ENCODE measurements at places on chromosomes 13 and 19.
A peak's percentile ranks its signal among the peaks of the same experiment; 100 is the strongest.

DNA sequence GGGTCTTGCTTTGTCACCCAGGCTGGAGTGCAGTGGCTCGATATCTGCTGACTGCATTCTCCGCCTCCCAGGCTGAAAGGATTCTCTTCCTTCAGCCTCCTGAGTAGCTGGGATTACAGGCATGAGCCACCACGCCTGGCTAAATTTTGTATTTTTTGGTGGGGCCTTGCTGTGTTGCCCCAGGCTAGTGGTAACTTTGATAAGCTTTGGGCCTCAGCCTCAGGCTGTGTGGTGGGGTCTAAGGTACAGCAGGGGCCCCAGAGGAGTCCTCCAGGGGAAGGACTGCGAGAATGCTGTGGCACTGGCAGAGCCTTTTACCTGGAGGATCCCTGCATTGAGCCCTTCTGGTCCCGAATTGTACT is 7.2 kb downstream of the DOT1L start:
- no peak for DNase-seq

- no peak for DNase-seq
Observed at GRCh38 chr19:11397089-11397610, 13.0 kb upstream of the EPOR start.

DNA sequence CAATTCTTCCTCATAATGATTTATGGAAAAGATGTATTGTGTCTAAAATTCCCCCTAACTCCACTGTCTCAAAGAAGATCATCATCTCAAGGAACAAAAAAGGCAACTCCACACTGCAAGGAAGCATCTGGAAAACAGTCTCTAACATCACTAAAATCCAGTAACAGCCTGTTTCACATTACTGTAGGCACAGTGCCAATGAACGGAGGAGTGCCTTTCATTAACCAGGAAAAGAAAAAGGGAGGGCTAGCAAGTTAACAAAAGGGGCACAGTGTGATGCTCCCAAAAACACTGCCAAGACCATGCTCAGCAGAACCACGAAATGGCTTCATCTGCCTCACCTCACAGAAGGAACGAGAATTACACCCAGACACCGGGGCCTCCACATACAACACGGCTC is 8.5 kb downstream of the TMTC4 start:
- DNase-seq = no peak

GRCh38 chr19:58513694-58514563 is 2.1 kb upstream of the SLC27A5 start:
- peak; percentile 95 for DNase-seq

DNA sequence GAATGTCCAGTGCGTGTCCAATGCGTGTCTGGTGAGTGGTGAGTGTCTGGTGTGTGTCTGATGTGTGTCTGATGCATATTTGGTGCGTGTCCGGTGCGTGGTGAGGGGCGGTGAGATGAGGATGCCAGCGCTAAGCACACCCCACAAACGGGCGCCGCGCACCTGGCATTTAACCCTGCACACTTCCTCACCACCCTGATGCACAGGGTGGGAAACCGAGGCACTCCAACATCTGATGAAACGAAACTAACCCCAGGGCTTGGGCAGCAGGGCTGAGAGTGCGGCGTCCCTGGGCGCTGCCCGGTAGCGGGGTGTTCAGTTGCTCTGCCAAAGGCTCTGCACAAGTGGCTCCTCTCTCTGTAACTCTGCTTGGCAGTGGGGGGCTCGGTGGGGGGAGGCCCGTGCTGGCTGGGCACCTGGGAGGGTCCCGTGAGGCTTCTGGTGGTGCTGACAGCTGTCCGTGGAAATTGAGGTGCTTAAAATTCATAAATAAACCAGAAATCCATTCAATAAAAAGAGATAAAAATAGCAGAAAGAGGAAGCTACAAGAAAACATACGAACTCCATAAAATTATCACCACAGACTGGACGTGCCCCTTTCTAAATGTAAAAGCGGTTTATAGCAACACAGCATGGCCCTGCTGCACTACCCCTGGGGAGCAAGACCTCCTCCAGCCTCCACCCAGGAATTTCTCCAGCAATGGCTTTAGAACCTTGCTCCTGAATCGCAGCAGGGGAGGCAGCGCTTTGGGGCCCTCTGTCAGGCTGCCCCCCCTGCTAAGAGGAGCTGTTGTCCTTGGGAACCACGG is 76.0 kb downstream of the RASA3 start:
- no peak for DNase-seq

GRCh38 chr13:44912278-44913016 is 76.8 kb downstream of the NUFIP1 start:
- no peak for DNase-seq

GRCh38 chr19:16530540-16531379 is 11.5 kb downstream of the CHERP start:
- no peak for DNase-seq

DNA sequence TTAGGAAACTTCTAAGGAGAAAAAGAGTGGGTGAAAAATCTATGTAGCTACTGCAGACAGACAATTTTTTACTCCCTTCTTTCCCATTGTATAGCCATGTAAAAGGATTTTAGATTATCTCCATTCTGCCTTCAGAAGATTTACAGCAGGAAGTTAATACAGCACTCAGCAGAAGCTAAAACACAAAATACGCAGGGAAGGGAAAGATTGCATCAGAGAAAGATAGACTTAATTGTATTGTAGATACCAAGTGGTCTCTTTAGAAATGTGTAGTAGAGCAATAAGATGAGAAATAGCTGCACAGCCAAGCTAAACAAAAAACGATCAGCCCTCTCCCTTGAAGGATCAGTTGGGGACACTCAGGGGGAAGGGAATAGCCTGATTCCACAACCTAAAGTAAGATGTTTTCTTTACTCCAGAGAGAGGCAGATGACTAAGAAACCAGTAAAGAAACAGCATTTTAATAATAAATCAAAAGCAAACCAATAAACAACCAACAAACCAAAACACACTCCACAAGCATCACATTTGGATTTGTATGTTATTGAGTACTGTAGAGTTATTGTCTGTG is 236.7 kb upstream of the SLITRK1 start:
- no peak for DNase-seq

DNA sequence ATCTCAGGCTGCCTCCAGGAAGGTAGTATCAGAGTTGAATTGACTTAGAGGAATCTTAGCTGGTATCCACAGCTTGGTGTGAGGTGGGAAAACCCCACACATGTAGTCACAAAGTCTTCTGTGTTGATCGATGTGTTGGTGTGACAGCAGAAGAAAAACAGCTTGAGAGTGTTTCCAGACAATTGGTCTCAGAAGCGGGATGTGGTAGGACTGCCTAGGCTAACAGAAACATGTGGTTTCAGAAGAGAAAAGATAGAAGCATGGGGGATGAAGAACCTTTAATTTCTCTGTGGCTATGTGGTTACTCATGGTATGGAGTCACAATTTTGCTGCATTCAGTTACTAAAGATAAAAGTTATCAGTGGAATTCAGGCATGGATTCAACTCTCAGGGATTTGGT is 134.7 kb upstream of the SLITRK5 start:
- DNase-seq = no peak

GRCh38 chr19:51737389-51737788 is 13.6 kb upstream of the HAS1 start:
- no peak for DNase-seq

GRCh38 chr13:74061926-74062595 is 72.1 kb downstream of the KLF12 start:
- no peak for DNase-seq

DNA sequence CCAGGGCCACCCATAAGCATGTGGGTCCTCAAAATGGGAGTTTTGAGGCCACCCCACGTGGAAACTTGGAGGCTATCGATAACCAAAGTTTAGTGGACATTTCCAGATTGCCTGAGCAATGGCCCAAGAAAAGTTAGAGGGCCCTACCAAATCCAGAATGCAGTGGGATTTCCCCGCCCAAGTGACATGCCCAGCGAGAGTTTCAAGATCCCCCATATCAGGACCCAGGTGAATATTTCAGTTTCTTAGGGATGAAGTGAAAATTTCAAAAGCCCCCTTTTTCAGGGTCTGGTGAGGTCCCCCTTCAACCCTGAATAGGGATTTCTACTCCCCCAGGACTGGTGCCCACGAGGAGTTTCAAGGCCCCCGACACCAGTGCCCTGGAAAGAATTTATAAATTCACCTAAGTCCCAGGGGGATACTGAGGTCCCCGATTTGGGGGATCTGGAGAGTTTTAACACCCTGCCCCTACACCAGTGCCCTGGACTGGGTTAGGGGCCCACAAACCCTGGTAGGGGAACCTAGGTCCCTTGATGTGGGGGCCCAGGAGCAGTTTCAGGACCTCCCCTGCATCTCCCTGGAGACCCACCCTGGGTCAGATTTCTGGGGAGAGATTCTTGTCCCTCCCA is 695 bp downstream of the BST2 start:
- no peak for DNase-seq

GRCh38 chr19:29040951-29041350 is 172.0 kb downstream of the UQCRFS1 start:
- no peak for DNase-seq

- DNase-seq = no peak
Observed at GRCh38 chr13:45337395-45337794, 3.6 kb downstream of the TPT1 start.

DNA sequence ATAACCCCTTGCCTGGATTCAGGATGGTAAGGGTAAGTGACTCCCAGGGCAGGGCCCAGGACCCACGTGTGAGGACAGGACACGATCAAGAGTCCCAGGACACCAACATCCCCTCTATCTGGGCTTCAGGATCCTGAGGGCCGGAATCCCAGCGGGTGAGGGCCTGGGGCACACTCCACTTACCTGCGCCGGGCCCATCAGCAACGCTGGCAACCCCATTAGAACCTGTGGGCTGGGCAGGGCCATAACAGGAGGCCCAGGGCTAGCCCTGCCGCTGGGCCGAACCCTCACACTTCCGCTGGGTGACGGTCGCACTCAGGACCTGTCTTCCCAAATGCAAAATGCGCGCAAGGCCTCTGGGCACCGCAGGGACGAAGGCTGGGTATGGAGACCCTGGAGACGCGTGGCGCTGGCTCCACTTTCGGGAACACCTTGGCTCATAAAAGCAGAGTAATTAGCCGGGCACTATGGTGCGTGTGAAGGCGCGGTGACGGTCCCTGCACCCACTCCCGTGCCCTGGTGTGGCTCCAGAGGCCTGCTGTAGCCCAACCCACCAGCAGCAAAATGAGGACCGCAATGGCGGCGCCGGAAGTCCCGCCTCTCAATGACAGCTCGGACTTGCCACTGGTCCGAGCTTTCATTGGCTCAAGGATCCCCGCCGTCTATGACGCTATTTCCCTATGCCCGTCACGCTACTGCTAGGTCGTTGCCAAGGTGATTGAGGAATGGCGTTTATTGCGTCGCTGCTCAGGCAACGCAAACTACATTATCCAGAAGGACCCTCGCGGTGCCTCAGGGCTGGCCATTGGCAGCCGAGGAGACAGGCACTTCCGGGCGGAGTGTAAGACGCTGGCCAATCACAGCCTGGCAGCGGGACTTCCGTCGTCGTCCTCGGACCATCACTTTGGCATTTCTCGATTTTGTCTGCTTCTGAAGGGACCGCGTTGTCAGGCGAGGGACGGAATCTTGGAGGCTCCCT is at the start of gene ZNF132:
Gene ZNF132 (minus strand): TSS at position 578 of the 979 bp plus-strand sequence. CDS start 332 bp downstream, at position 246.
- DNase-seq = peak; percentile 93

- no peak for DNase-seq
Observed at GRCh38 chr13:69857183-69857821, 250.3 kb upstream of the ATXN8OS start.

GRCh38 chr13:32548837-32549236 is 10.2 kb upstream of the N4BP2L2 start:
- no peak for DNase-seq

- DNase-seq = no peak
Observed at GRCh38 chr13:42893214-42893671, 98.8 kb downstream of the EPSTI1 start.

DNA sequence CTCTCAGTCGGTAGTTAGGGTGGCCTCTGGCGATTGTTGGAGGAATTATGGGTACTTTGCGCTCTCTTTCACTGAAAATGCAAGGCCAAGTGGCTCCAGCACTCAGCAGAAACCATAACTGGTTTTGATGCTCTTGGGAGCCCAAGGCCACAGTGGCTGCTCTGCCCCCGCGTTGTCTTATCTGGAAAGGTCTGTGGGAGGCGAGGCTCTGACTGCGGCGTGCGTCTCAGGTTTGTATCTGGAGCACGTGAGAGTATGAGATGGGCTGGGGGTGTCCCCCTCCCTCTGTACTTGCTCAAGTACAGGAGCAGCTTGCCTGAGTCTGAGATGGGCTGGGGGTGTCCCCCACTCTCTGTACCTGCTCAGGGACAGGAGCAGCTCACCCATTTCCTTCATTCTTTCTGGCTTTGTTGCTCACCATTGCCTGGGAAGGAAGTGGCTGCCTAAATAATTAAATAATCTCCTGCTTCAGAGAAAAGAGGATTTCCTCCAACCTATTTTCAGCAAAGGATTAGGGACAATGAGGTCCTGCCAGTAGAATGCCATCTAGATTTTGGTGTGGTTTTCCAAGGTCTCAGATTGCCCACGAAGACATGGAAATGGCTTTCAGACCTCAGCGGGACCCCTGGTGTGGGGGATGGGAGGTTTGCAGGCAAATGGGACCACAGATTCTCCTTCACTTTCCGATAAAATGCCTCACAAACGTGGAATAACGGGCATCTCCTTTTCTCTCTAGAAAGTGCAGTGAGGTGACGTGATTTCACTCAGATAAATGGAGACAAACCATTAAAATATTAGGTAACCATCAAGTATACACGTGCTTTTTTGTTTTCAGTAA is 14.7 kb downstream of the ATP11A start:
- DNase-seq = no peak

GRCh38 chr13:74036373-74036772 is 97.8 kb downstream of the KLF12 start:
- DNase-seq = no peak

- no peak for DNase-seq
Observed at GRCh38 chr13:75959861-75960481, 323.8 kb downstream of the LMO7 start.

- no peak for DNase-seq
Observed at GRCh38 chr19:43395561-43395960, 19.1 kb upstream of the TEX101 start.

DNA sequence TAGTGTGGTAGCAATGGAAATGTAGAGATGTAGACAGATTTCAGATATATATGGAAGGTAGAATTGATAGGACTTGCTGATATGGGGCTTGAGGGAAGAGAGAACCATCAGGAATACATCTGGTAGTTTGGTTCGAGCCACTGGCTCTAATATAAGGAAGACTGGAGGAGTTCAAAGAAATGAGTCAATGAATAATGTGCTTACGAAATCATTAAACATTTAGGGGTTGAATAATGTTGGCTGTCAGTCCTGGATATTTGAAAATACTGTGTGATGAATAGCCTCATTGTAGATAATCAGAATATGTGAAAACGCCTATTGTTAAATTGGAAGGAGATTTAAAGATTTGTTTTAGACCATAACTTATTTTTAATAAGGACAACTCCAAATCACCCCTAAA is 21.6 kb downstream of the SGCG start:
- DNase-seq = no peak

- DNase-seq = no peak
Observed at GRCh38 chr13:21137696-21138095, 38.7 kb downstream of the SKA3 start.

GRCh38 chr13:48783695-48784230 is 130.0 kb downstream of the CYSLTR2 start:
- no peak for DNase-seq
